ENCODE measurements at places on chromosomes 3 and 15.

DNA sequence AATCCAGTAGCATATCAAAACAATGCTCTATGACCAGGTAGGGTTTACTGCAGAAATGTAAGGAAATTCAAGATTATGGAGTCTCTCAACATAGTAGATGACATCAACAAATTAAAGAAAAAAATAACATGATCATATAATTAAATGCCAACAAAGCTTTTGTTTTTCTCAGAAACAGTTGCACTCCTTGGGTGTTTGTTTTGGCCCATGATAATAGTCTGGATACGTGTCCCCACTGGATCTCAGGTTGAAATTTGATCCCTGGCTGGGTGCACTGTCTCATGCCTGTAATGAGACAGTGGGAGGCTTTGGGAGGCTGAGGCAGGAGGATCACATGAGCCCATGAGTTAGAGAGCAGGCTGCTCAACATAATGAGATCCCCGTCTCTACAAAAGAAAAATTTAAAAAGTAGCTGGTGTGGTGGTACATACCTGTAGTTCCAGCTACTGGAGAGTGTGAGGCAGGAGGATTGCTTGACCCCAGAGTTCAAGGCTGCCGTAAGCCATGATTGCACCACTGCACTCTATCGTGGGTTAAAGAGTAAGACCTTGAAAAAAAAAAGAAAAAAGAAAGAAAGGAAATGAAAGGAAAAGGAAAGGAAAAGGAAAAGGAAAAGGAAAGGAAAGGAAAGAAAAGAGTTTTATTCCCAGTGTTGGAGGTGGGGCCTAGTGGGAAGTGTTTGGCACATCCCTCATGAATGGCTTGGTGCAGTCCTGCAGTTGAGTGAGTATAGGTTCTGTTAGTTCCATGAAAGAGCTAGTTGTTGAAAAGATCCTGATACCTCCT lies 53.3 kb upstream of the FOXB1 start:
- DNase-seq, result no peak

GRCh38 chr3:178736300-178736699 lies 200.1 kb downstream of the KCNMB2 start:
- no peak for DNase-seq

GRCh38 chr3:31011380-31011779 lies 116.9 kb upstream of the GADL1 start:
- no peak for DNase-seq

GRCh38 chr15:74829486-74829885 lies 3.1 kb downstream of the CPLX3 start:
- no peak for DNase-seq

DNA sequence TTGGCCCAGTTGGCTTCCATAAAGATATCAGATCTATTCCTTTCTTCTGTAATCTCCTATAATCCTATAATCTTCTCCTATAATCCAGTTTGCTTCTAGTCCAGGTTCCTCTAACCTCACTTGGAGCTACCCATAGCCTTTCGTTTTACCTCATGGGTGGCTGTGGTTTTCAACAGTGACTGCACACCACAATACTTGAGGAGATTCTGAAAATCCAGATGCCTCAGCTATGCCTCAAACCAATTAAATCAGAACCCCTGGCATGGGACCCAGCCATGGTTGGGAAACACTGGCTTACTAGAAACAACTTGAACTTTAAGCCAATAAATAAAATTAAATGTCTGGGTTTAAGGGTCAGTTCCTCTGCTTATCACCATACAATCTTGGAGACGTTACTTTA lies 86.1 kb upstream of the NTRK3 start:
- DNase-seq, result no peak

GRCh38 chr15:74007820-74008371 lies 13.4 kb downstream of the PML start:
- DNase-seq, result no peak

GRCh38 chr3:123202451-123202850 lies 708 bp downstream of the SEC22A start:
- DNase-seq, result no peak

- no peak for DNase-seq
These were observed 27.8 kb upstream of the SEMA4B start for GRCh38 chr15:90173372-90173771.

DNA sequence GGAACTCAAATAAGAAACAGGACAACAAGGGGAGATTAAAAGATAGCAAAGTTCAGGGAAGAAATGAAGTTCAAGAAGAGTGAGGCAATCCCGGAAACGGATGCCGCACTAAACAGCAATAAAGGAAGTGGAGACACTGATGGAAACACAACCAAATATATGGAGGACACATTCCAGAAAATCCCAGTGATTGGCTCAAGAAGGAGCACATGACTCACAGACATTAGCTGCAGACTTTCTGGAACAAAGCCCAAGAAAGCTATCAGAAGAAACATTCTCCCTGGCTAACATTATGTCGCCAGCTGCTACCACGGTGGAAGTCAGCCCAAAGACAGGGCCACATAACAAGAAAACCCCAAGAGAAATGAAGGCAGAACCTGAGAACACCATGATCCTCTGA lies 18.1 kb upstream of the VGLL4 start:
- DNase-seq, result no peak

- DNase-seq, result no peak
These were observed 223.4 kb downstream of the TLE3 start for GRCh38 chr15:69874321-69874720.

GRCh38 chr3:170508291-170508690 lies 77.6 kb downstream of the SLC7A14 start:
- DNase-seq, result no peak

GRCh38 chr3:55203546-55203945 lies 275.7 kb upstream of the LRTM1 start:
- DNase-seq, result no peak

DNA sequence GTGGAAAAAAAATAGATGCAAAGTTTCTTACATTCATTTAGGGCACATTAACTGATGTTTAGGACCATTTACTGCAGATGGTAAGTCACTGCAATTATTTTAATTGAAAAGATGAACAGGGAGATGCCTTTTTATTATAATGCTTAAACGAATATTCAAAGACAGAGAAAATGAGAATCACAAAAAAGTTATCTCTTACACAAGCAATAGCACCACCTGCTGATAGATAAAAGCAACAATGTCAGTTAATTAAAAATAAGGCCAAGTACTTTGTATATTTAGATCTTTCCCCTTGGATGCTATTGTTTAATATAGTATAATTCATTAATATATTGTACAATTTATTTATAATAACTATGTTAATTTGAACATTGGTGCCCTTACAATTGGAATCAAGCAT lies 55.9 kb downstream of the IFT80 start:
- DNase-seq, result no peak

GRCh38 chr3:37731895-37732294 lies 129.8 kb upstream of the CTDSPL start:
- DNase-seq, result no peak

DNA sequence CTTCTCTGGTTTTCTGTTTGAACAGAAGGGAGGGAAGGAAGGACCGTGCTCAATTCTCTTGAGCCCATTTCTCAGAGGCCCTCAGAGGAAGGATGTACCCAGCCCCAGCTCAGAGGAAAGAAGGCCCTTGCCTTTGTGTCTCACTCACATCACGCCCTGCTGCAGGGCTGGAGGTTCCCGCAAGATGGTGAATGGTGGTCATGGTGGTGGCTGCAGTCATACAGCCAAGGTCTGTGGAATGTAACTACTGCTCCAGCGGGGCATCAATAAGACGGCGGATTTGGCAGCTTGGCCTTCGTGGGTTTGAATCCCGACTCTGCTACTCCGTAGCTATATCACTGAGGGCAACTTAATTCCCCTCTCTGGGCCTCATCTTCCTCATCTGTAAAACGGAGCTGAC lies 62.9 kb downstream of the SLC6A1 start:
- no peak for DNase-seq

- DNase-seq, result no peak
These were observed 157.3 kb downstream of the ADAMTS9 start for GRCh38 chr3:64530434-64531049.

- no peak for DNase-seq
These were observed 8.1 kb upstream of the LRRK1 start for GRCh38 chr15:100911086-100911485.

GRCh38 chr3:194069421-194070219 lies 66.3 kb upstream of the HES1 start:
- no peak for DNase-seq

- no peak for DNase-seq
These were observed 2.7 kb upstream of the CSTA start for GRCh38 chr3:122322095-122323075.

DNA sequence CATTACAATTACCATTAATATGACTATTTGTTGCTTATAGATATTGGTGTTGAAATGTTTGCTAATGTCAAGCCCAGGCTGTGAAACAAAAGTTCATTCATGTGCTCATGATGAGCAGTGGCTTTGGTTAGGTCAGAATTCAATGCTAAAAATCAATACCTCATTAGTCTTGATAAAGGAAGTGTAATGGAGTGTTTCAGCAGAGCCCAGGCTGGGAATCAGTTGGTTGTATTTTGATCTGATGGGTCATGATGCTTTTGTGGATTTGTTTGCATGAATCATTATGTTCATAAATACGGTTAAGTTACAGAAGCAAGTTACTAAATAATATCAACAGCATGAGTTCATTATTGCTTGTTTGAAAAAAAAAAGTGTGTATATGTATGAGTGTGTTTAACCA lies 13.6 kb upstream of the ZNF774 start:
- no peak for DNase-seq

DNA sequence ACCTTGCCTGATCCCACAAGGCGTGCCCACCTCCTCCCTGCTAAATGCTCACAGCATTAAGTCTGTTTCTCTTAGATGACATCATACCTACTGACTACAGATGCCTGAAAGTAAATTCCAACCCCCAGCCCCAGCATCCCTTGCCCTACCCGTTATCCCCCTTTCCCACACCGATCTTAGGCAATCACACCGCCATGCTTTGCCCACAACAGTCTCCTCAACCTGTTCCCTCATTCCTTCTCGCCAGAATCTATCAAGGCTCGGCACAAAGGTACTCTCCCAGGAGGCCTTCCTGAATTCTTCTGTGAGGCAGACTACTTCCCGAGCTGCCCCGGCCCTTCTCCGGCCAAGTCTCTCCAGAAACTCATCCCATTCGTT lies 789 bp upstream of the SEC61A1 start:
- no peak for DNase-seq

- no peak for DNase-seq
These were observed 122.6 kb upstream of the CCNL1 start for GRCh38 chr3:157282261-157283191.

GRCh38 chr3:100698736-100699135 lies 10.6 kb upstream of the TFG start:
- no peak for DNase-seq

DNA sequence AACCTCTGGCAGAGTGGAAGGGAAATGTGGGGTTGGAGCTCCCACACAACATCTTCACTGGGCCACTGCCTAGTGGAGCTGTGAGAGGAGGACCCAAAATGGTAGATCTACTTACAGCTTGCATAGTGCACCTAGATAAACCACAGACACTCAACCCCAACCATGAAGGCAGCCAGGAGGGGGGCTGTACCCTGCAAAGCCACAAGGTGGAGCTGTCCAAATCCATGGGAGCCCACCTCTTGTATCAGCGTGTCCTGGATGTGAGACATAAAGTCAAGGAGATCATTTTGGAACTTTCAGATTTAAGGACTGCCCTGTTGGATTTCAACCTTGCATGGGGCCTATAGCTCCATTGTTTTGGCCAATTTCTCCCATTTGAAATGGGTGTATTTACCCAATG lies 20.9 kb downstream of the TP63 start:
- DNase-seq, result no peak

- DNase-seq, result no peak
These were observed 48.2 kb upstream of the SELENOK start for GRCh38 chr3:53939813-53940212.

DNA sequence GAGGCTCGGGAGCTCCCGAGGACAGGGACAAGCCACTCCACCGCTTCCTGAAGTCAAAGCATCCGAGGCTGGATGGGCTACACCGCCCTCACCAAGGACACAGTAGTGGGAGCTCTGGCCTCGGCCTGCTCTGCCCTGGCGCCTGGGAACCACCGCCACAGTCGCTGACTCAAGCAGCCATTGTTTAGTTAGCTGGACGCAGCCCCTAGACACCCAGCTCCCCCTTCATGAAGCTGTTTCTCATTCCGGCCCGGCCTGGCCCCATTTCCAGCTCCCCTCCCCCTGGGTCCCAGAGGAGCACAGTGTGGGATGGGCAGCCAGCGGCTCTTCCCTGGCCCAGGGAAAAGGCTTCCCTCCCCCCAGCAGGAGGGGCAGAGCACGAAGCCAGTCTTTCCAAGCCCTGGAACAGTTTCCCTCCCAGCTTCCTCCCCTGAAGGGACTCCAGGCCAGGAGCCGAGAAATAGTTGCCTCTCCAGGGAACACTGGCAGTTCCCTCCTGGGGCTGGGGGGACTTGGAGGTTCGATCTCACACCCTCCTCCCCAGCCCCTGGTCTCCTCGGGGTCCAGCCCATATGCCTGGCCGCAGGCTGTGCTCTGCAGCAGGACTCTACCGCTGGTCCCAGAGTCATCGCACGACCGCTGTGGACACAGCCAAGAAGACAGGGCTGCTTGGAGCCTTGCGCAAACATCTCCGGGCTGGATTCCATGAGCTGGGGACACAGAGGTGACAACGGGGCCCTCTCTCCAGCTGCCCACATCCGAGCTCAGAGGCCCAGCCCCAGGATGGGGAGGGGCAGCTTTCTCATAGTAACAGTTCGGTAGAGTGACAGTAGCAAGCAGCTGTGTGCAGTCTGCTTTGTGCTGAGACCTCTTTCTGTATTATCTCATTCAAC lies 10.0 kb downstream of the PLXND1 start:
- DNase-seq, result no peak

- no peak for DNase-seq
These were observed 32.5 kb downstream of the SLMAP start for GRCh38 chr3:57788624-57789018.

DNA sequence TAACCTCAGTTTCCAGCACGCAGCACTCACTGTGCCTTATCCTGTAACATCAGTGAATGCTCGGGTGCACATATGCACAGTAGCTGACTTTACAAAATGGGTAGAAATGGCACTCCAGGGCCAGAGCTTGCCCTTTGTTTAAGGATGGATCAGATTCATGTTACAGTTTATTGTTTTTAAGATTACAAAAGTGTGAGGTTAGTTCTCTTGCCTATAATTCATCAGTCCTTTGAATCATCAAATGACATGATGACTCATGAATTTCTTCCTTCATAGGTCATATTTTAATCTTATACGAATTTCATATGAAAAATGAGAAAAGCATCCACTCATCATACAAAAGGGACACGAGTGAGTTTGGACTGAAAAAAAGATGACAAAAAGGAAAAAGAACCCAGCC lies 545.3 kb downstream of the GBE1 start:
- no peak for DNase-seq

DNA sequence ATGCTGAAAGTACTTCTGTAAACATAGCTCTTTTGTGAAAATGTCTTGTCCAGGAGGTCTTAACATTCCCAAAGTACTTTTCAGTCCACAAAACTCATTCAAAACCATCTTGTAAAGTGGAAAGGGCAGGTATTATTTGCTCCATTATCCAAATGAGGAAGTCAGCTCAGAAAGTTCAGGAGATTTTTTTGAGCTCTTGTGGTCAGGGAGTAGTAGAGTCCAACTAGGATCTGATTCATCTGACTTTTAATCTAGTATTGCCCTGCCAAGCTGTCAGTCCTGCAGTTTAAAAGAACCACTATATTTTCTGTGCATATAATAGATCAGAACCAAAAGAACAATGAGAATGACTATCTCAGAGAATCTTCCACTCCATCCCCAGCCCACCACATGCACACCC lies 83.5 kb downstream of the FOXB1 start:
- no peak for DNase-seq
